ENCODE measurements at places on chromosomes 3 and 15.
A peak's percentile ranks its signal among the peaks of the same experiment; 100 is the strongest.

DNA sequence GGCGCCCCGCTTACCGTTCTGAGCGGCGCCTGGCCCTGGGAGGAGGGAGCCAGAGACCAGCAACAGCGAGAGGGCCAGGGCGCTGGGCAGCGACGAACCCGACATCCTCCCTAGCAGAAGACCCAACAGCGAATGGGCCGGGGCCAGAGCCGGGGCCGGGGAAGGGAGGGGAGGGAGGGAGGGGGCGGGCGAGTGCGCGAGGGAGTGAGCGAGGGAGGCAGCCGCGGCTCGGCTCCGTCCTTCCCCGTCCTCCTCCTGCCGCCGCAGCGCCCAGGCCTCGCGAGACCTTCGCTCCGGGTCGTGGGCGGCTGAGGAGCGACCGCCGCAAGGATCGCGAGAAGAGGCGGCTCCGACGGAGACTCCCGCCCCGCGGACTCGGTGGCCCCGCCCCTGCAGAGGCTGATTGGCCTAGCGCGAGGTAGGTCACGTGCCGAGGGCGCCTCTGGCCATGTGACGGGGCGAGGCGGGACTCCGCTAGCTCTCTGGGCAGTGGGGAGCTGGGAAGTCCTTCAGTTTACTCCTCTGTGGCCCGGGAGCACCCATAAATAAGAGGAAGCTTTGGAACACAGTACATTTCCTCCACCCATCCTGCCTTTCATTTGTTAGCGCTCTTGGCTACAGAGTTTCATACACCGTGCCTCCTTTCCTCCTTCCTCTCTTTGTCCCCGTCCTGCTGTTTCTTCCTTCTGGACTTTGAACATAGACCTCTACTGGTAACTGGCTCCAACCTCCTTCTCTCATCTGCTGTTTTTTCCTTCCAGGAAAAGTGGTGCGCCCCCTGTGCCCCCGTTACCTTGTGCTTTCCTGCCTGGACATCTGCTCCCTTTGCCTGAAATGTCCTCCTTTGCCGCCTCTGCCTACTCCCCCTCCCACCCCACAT is at the start of gene NPTN:
TSS of gene NPTN (minus strand) at position 279 of the 880 bp plus-strand sequence. CDS start at position 105, 174 bp downstream.
- peak; percentile 100 for DNase-seq

DNA sequence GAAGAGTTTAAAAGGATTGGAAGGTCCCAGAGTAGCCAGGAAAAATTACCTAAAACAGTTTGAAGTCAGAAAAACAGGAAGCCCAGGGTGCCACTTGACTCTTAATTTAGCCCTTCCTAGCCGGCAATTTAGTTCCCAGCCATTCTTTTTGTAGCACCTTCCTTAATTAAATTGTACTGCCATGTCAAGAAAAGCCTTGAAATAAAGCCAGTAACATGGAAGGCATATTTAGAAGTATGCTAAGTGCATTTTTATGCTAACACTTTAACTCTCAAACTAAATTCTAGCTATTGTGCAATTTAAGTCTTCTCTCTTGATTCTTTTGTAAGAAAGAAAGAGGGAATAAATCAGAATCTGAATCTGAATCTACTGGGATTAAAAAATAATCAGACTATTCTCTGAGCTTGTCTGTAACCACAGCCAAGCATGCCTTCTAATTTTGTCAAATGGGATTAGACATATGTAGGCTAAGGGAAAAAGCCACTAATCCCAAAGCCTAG is 43.2 kb downstream of the MAP3K13 start:
- no peak for DNase-seq

- DNase-seq: no peak
Observed at GRCh38 chr3:170728181-170728580, 141.8 kb downstream of the RPL22L1 start.

DNA sequence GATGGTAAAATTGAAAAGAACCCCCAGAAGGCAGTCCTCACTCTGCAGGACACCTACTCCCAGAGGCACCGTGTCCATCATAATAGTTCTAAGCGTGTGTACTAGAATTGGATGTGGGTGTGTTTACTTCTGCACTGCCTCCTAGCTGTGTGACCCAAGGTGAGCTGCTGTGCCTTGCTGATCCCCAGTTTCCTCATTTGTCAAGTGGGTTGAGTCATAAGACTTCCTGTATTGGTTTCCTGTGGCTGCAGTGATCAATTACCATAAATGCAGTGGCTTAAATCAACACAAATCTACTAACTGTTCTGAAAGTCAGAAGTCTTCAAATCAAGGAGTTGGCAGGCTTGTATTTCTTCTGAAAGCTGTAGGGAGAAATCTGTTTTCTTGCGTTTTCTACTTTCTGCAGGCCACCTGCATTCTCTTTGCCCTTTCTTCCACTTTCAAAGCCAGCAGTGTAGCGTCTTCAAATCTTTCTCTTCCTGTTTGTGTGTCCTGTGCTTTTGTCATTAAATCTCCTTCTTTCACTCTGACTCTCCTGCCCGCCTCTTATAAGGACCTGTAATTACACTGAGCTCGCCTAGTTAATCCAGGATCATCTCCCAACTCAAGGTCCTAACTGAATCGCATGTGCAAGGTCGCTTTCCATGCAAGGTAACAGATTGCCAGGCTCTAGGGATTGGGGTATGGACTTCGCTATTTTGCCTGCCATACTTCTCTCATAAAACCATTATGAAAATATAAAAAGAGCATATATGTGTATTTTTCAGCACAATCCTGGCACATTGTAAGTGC is 59.0 kb downstream of the RORA start:
- no peak for DNase-seq

GRCh38 chr15:99387421-99388168 is 136.3 kb downstream of the LRRC28 start:
- DNase-seq: no peak

- DNase-seq: no peak
Observed at GRCh38 chr15:78208341-78208844, 26.0 kb downstream of the ACSBG1 start.

GRCh38 chr3:187920913-187921312 is 175.6 kb upstream of the BCL6 start:
- DNase-seq: no peak

DNA sequence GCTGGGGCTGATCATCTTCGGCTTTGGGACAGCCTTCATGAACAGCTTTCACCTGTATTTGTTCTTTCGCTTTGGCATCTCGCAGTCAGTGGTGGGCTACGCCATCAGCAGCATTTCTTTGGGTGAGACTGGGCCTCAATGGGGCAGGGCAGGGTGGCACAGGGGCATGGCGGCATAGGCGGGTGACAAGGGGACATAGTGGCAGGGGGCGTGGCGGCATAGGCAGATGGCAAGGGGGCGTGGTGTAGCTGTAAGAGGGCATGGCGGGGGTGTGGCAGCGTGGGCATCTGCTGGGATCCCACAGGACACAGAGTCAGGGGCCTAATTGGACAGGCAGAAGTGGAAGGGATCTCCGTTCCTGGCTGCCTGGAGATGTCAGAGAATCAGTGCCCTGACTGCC is 25.5 kb downstream of the SLC22A14 start:
- no peak for DNase-seq

GRCh38 chr3:88005066-88005465 is 53.7 kb downstream of the CGGBP1 start:
- DNase-seq: peak; percentile 70

GRCh38 chr15:74799856-74800558 is 12.6 kb upstream of the LMAN1L start:
- DNase-seq: peak; percentile 96

DNA sequence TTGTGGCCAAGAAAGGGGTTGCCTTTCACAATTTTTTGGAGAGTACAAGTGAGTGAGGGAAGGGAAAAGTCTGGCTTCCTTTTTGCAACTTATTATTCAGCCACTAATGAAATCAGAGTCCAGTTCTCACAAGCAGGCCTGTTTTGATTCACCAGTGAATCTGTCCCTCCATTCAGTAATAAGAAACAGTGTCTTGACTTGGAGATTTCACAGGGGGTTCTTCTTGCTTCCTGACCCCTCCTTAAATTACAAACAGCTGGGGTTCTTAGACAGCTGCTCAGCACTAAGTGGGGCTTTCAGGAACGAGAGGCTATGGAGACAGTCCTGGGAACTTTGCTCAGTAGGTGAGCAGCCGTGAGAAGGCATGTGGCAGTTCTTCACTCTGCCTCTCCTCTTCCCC is 24.5 kb downstream of the SEMA3G start:
- DNase-seq: no peak

GRCh38 chr3:64541803-64542202 is 146.0 kb downstream of the ADAMTS9 start:
- DNase-seq: no peak
